ENCODE measurements at places on chromosomes 6 and 20.

DNA sequence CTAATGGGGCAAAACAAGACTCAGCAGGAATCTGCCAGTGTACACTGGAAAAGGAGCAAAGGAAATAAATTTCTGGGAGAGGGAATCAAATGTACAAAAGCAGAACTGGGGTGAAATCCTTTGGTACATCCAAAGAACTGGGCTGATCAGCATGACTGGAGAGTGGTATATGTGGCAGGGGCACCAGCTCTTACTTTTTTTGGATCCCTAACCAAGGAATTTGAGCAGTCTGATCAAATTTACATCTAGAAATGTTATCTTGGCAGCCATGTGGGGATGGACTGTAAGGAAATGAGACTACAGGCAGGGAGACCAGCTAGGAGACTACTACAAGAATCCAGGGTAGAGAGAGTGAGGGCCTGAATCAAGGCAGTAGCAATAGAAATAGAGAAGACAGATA is 1.2 kb upstream of the ZSCAN31 start:
- DNase-seq = no peak

DNA sequence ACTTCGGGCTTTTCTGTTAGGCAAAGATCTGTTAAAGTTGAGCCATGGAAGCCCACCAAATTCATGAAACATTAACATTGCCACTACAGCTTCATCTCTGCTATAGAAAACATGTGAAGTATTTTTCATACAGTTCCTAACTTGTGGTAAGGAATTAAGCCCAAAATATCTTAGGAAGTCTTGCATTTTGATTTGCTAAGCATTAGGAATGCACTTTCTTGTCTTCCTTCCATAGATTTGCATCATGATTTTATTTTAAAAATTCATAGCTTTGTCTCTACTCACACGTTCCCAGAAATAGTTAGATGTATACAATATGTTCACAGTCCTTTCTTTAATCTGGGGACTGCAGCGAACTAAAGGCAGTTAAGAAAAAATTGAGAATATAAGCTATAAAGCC is 325.6 kb downstream of the CENPW start:
- DNase-seq = no peak

GRCh38 chr20:22916021-22916842 is 118.9 kb upstream of the SSTR4 start:
- no peak for DNase-seq

GRCh38 chr20:60694763-60695162 is 557.3 kb upstream of the CDH4 start:
- no peak for DNase-seq

DNA sequence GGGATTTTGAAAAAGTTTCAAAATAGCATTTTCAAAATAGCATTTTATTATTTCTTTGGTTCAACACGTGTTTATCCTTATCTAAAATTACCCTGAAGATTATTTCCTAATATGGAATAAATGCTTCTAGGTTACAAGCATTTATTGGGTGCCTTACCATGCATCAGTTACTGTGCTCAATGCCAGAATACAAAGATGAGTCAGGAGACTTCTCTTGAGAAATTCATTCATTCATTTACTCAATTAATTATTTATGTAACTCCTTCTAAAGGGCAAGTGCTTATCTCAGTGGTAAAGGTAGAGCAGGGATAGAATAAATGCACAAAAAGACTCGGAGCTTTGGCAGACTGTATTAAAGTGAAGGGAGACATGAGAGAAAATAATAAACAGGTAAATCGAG is 150.1 kb upstream of the PDE7B start:
- no peak for DNase-seq

GRCh38 chr6:77656999-77657764 is 4.3 kb downstream of the MEI4 start:
- DNase-seq = no peak

DNA sequence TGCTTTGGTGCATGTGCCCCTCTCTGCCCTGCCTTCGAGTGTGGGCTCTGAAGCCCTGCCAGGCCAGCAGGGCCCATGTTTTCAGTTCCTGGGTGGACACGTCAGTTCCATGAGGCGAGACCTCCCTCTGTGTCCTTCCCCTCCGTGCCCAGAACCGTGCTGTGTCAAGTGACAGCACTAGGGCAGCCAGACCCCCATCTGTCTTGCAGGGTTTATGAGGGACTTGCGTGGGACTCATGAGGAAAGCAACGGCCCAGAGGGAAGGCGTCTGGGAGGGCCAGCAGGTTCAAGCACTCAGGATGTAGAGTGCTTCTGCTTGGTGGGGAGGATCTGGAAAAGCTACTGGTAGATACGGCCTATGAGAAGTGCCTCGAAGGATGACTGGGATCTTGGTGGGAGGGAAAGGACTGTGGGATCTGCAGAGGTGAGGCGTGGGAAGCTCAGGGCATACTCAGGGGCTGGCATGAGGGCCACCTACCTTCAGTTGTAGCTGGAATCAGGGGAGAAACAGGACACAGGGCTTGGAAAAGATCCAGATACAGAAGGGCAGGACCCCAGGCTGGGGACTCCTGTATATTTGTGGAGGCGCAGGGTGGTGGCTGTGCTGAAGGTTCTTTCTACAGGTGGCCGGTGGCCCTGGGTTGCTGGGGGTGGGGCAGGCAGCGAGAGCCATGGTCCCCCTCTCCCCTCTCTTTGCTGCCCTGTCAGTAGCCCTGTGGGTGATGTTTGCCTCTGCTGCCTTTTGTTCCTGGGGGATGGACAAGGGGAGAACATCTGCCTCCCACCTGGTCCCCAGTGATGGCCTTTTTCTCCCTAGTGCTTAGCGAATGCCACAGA is 5.5 kb downstream of the NPEPL1 start:
- no peak for DNase-seq

DNA sequence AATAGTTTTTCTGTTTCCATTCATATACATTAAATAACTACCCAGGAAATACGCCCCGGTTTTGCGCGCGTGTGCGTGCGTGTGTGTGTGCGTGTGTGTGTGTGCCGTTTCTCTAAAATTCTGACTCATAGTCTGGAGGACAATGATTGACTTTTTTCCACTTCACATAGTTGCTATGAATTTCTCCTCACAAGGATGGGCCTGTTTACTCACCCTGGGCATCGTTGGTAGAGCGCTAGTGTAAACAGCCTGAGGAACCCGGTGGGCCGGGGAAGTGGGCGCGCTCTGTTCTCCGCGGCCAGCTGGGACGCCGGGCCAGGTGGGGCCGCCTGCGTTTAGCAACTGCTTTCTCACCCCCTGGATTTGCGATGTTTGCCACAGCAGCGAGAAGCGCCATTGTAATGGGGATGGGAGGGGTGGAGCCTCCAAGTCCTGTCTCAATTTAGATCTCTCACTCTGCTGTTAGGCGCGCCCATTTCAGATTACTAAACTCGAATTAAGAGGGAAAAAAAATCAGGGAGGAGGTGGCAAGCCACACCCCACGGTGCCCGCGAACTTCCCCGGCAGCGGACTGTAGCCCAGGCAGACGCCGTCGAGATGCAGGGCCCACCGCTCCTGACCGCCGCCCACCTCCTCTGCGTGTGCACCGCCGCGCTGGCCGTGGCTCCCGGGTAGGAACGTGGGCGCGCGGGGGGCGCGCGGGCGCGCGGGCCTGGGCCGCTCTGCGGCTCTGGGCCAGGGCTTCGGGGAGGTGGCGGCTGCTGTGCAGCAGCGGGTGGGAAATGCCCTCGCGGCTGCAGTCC is at the start of gene CD109:
Gene CD109 (plus strand): TSS at position 585 of the 803 bp plus-strand sequence. CDS start 13 bp downstream, at position 598.
- peak; percentile 58 for DNase-seq

DNA sequence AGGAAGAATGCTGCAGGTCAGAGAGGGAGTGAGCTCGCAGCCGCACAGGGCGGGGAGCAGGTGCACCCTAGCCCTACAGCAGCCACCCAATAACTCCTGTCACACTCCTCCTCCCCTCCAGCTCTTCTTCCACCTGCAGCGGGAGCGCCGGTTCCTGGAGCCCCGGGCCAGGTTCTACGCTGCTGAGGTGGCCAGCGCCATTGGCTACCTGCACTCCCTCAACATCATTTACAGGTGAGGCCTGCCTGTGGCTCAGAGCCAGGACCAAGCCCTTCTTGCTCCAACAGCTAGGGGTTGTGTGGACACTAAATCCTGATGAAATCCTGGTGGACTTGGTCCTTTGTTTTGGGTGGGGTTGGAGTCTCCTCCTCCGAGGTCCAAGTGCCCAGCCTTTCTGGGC is 11.7 kb downstream of the SGK2 start:
- no peak for DNase-seq

GRCh38 chr6:54244430-54244829 is 63.8 kb upstream of the TINAG start:
- no peak for DNase-seq

GRCh38 chr6:133259561-133259960 is 18.4 kb downstream of the EYA4 start:
- no peak for DNase-seq

GRCh38 chr20:22403632-22404361 is 180.6 kb downstream of the FOXA2 start:
- no peak for DNase-seq

DNA sequence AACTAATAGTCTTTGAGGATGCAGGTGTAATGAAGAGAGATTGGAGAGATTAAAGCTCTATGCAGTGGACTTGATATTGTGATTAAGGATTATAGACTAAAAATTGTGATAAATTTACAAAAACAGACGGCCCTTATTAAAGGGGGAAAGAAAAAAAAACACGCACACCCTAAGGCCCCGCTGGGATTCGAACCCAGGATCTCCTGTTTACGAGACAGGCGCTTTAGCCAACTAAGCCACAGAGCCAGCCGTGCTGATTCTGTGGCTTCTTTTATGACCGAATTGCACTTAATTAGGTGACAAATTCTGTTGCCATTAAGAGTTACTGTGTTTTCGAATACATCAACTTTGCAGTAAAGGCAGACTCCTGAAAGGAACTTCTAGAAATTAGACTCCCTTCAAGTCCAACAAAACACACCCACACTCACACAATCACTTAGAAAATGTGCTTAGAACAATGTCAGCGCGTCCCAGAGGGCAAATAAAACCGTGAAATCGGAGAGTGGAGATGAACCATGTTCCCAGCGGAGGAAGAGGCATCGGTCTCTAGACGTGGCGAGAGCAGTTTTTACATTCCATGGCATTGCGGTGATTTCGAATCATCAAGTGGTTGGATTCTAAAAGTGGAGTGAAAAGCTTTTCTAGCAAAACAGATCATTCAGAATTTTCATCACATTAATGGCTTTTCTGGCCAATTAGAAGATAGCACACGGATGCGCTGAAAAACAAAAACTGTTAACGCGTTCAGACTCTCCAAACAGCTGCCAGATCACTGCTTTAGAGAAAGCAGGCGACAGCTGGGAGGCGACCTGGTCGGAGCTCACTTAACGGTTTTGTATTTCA is 122.6 kb downstream of the GPX5 start:
- DNase-seq = peak; percentile 24

- DNase-seq = peak; percentile 17
Measured at GRCh38 chr20:59518881-59519706, 85.2 kb upstream of the PHACTR3 start.

GRCh38 chr6:22205266-22205665 is 91.6 kb downstream of the PRL start:
- no peak for DNase-seq

DNA sequence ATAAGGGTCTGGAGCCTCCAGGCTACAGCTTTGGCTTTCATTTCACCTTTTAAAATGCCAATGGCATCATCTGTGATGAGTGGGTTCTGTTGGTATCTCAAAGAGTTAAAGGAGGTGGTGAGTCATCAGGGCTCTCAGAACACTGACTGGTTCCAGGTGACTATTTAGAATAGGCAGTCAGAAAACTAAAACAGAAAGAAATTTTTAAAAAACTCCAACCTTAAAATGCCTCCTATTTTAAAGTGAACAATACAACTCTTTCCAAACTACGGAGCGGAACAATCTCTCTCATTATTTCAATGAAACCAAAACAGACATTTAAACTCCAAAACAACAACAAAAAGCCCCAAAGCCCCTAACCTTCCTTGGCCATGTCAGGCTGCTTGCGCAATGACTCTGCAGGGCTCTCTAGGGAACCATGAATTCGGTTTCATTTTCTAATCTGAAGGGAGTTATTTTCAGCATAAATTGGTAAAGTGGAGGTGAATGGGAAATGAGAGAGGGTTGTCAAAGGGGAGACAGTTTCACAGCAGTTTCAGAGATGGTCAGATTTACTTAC is 194.9 kb downstream of the KIF6 start:
- DNase-seq = peak; percentile 10

- no peak for DNase-seq
Measured at GRCh38 chr6:124479991-124480430, 482.2 kb upstream of the RNF217 start.

GRCh38 chr20:48149902-48150301 is 364.6 kb upstream of the SULF2 start:
- no peak for DNase-seq

- DNase-seq = no peak
Measured at GRCh38 chr6:53358440-53359094, 9.8 kb upstream of the ELOVL5 start.

GRCh38 chr6:35047265-35048011 is 93.7 kb downstream of the TCP11 start:
- DNase-seq = peak; percentile 38

GRCh38 chr6:16064671-16065072 is 64.2 kb upstream of the MYLIP start:
- no peak for DNase-seq

GRCh38 chr6:169521825-169522224 is 180.0 kb downstream of the WDR27 start:
- no peak for DNase-seq

GRCh38 chr20:56579301-56579710 is 46.3 kb downstream of the FAM209B start:
- DNase-seq = no peak

GRCh38 chr6:90297115-90297866 is 648 bp upstream of the BACH2 start:
- no peak for DNase-seq

- no peak for DNase-seq
Measured at GRCh38 chr6:167103041-167103891, 19.6 kb upstream of the CCR6 start.

- no peak for DNase-seq
Measured at GRCh38 chr20:9919271-9920014, 80.6 kb upstream of the PAK5 start.

- DNase-seq = peak; percentile 28
Measured at GRCh38 chr6:25389471-25389870, 110.3 kb downstream of the CARMIL1 start.

GRCh38 chr6:136113736-136114173 is 136.4 kb downstream of the MTFR2 start:
- DNase-seq = peak; percentile 80

GRCh38 chr20:20695250-20695816 is 17.1 kb downstream of the RALGAPA2 start:
- DNase-seq = no peak

- DNase-seq = no peak
Measured at GRCh38 chr6:50143011-50143719, 93.4 kb upstream of the DEFB112 start.

GRCh38 chr6:136628996-136629395 is 78.8 kb upstream of the MAP7 start:
- no peak for DNase-seq

GRCh38 chr6:90230548-90231215 is 66.0 kb downstream of the BACH2 start:
- DNase-seq = no peak

- no peak for DNase-seq
Measured at GRCh38 chr20:25254571-25254970, 6.7 kb downstream of the PYGB start.

GRCh38 chr6:134480593-134480992 is 162.7 kb upstream of the SGK1 start:
- no peak for DNase-seq

- DNase-seq = no peak
Measured at GRCh38 chr6:2194643-2195042, 50.8 kb downstream of the GMDS start.

GRCh38 chr20:4522310-4522709 is 199.4 kb upstream of the PRND start:
- no peak for DNase-seq

- DNase-seq = no peak
Measured at GRCh38 chr6:137084090-137084489, 39.3 kb upstream of the IL20RA start.
